ENCODE measurements at places on chromosomes 7 and 10.
A peak's percentile ranks its signal among the peaks of the same experiment; 100 is the strongest.

DNA sequence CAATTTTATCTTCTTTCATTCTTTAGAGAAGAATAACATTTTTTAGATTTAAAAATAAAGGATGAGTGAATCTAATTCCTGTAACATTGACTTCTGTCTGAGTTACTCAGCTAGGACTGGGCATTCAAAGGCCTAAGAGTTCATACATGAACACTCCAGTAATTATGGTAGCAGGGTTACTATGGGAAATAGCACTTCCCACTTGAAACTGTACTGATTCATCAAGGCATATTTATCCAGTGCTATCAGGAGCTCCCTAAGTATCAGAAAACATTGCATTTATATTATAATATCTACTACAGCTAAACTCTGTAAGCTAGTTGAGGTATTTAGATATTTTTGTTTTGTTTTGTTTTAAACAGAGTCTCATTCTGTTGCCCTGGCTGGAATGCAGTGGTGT, 41.8 kb downstream of the NDUFB2 start:
- DNase-seq: peak; percentile 6

- no peak for DNase-seq
These were observed 72.6 kb upstream of the SEPHS1 start for GRCh38 chr10:13420532-13421307.

DNA sequence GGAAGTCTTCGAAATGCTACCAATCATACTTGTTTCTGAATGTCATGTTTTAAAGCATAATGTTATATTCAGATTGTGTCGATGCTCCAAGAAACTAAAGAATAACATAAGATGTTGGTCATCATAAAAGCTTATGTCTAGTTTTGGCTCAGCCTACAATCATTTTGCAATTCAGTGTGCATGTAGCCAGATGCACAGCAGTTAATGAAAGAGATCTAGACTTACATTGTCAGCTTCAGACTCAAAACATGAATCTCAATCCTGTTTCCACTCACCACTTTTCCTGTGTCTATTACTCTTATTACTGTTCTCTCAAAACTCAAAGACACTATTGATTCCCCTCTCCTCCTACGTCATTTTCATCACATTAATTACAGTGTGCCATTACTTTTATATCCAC, 21.4 kb downstream of the TMEM196 start:
- no peak for DNase-seq

DNA sequence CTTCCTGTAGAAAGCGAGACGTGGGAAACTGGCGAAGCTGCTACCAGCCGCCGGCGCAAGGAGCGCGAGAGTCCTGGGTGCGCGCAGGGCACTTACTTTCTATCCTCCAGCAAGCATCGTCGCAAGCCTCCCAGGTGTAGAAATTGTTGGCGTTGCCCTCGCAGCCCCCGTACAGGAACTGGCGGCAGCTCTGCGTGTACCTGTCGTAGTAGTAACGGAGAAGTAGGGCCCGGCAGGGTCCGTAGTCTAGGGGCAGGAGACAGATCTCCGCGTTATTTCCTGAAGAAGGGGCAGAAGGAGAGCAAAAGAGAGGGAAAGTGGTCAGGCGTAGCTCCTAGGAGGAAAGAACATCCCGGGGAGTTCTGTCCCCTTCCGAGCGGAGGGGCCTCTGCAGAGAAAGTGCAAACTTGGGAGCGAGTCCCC, 501 bp downstream of the TFPI2 start:
- peak; percentile 74 for DNase-seq

DNA sequence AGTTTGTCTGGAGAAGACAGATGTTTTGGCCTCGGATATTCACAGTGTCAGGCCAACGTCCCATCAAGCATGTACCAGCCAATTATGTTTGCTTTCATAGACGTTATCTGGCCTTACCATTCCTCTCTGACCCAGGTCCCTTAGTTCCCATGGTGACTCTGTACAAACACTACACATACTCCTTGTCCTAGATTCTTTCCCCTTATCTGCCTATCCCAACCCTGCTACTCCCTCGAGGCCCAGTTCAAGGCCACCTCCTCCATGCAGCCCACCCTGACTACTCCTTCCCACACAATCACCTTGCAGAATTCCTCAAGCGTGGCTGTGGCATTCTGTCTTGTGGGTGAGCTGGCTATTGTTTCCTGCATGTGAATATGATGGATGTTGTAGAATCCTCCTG, 155.2 kb downstream of the PRKAG2 start:
- DNase-seq: peak; percentile 45
